ENCODE measurements at places on chromosomes 11 and 22. TPM values are rescaled to one million over a fixed set of nuclear protein-coding genes. Genes with fewer than 3 reads are reported as not detected.

BTG4 gene
- total RNA-seq, result 0.17 TPM

SERPING1 gene
- total RNA-seq, result 0.95 TPM

LRRN4CL gene
- total RNA-seq, result 0.09 TPM

TMEM126B gene
- 53.3 TPM for total RNA-seq

OR51M1 gene
- total RNA-seq, result not detected

WNT7B gene
- total RNA-seq, result 51.2 TPM

CCS gene
- total RNA-seq, result 24.4 TPM

DBX1 gene
- not detected for total RNA-seq

RASL10A gene
- 0.11 TPM for total RNA-seq

PRCP gene
- 45.5 TPM for total RNA-seq

FZD4 gene
- 1.8 TPM for total RNA-seq

Measured in A549 treated with dexamethasone at 1 μM for 4 hours (cell line).